ENCODE measurements at places on chromosomes 11 and 22. TPM values are rescaled to one million over a fixed set of nuclear protein-coding genes. Genes with fewer than 3 reads are reported as not detected.

PIK3IP1 gene
- polyA plus RNA-seq, result 2.7 TPM

OR5P2 gene
- not detected for polyA plus RNA-seq

SMC1B gene
- not detected for polyA plus RNA-seq

ACTN3 gene
- not detected for polyA plus RNA-seq

KCNQ1OT1 gene
- 1.3 TPM for polyA plus RNA-seq

SH3BP1 gene
- polyA plus RNA-seq, result 0.77 TPM

HBE1 gene
- polyA plus RNA-seq, result not detected

TRIOBP gene
- polyA plus RNA-seq, result 0.23 TPM

SLC22A25 gene
- polyA plus RNA-seq, result not detected

OR5AR1 gene
- polyA plus RNA-seq, result not detected

OR56A1 gene
- not detected for polyA plus RNA-seq

FGF3 gene
- polyA plus RNA-seq, result not detected

ROBO3 gene
- polyA plus RNA-seq, result 1.2 TPM

SLC22A6 gene
- not detected for polyA plus RNA-seq

TMEM191C gene
- polyA plus RNA-seq, result 4.4 TPM
